ENCODE measurements at places on chromosomes 2 and 18.

DNA sequence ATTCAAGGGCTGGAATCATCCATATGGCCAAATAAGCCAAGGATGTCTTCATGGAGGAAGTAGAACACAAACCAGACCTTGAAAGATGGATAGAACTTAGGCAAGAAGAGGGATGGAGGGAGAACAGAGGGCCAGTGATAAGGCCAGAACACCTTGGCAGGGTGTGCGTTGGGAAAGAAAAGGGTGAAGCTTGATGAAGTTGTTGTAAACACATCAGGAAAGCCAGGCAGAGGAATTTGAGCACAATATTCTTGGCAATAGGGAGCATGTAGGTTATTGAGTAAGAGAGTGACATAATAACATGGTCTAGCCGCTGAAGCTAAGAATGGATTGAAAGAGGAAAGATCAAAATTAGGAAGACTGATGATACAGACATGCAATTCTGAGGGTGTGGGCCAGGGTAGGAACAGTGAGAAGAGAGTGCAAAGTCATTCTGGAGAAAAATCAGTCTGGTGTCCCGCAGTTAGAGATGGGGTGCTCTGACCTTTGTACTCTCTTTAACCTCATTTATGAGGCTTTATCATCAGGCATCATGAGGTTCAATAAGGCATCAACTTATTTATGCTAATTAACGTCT lies 41.0 kb downstream of the SLC14A2 start:
- DNase-seq, result no peak

GRCh38 chr2:209687323-209687969 lies 84.2 kb upstream of the UNC80 start:
- DNase-seq, result no peak

GRCh38 chr2:237154884-237155851 lies 69.5 kb downstream of the COPS8 start:
- no peak for DNase-seq

DNA sequence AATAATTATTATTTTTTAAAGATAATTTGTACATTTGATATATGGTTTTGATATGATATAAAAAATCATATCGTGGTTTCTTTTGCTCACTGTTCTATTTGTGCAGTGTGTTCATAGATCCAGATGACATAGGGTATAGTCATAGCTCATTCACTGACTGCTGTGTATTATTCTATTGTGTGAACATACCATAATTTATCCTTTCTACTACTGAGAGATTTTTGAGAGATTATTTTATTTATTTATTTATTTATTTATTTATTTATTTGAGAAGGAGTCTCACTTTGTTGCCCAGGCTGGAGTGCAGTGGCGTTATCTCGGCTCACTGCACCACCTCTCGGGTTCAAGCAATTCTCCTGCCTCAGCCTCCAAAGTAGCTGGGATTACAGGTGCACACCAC lies 39.0 kb downstream of the FER1L5 start:
- DNase-seq, result no peak

GRCh38 chr18:4353853-4354418 lies 101.2 kb downstream of the DLGAP1 start:
- DNase-seq, result no peak

DNA sequence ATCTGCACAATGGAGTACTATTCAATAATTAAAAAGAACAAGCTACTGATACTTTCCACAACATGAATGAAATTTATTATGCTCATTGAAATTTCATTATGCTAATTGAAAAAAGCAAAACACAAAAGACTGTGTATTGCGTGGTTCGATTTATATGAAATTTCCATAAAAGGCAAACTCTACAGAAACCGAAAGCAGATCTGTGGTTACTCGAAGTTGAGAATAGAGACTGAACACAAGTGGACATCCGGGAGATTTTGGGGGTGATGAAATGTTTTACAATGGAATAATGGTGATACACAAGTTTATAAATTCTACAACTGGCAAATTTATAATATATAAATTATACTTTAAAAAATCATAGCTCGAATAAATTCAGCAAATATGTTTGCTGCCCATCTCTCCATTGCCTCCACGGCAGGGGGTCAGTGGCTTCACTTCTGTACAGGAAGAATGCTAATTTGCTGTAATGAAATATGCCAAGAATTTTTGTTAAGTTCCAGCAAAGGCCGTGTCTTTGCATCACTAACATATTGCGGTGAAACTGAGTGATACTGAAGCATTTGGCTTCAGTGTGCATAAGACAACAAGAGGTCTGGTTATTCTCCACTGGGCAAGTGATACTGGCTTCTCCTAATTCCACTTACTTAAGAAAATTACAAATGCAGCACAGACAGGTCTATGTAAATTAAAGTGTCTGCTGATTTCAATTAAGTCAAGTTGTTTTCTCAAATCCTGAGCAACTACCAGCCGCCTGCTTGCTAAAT lies 96.7 kb downstream of the TMEM163 start:
- no peak for DNase-seq

GRCh38 chr2:42838133-42838532 lies 45.8 kb upstream of the HAAO start:
- DNase-seq, result no peak

GRCh38 chr2:156901373-156902031 lies 356.0 kb upstream of the GALNT5 start:
- DNase-seq, result no peak

GRCh38 chr2:66574701-66575624 lies 140.0 kb downstream of the MEIS1 start:
- no peak for DNase-seq

DNA sequence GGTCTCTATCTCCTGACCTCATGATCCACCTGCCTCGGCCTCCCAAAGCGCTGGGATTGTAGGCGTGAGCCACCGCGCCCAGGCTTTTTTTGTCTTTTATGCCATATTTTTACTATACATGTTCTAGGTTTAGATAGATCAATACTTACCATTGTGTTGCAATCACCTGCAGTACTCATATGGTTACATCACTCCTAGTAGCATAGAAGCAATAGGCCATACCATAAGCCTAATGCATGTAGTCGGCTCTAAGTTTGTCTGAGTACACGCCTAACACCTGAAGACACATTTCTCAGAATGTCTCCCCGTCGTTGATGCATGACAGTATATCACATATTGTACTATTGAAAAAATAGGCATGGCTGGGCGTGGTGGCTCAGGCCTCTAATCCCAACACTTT lies 27.1 kb upstream of the TGIF1 start:
- DNase-seq, result no peak

DNA sequence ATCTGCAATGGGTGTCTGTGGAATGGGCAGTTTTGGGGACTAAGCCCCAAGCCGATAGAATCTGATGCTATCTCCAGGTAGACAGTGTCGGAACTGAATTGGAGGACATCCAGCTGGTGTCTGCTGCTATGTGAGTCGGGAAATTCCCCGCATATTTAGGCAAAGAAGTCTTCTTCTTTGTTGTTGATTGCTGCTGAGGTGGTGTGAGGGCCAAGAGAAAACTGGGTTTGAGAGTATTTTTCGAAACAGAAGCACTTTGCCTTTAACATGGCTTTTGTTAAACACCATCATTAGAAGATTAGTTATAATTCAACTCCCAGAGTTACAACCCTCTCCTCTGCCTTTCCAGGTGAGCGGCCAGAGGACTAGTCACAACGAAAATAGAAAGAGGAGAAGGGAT lies 49.4 kb upstream of the ACTR3 start:
- no peak for DNase-seq

DNA sequence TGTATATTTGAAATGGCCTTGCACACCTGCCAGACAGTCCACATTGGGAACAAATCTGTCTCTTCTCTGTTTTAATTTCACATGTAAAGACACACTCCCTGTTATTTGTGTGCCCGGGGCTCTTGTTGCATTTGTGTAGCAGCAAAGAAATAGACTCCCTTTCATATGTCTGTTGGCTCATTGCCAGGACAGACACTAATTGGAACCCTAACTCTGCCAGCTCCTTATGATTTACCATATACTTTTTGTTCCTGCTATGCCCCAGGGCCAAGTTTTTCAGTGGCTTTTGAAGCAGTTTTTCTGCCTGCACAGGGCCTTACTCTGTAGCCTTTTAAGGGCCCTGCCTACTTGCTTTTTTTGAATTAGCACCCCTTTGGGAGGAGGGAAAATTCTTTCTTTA lies 396.9 kb downstream of the DLGAP1 start:
- no peak for DNase-seq

DNA sequence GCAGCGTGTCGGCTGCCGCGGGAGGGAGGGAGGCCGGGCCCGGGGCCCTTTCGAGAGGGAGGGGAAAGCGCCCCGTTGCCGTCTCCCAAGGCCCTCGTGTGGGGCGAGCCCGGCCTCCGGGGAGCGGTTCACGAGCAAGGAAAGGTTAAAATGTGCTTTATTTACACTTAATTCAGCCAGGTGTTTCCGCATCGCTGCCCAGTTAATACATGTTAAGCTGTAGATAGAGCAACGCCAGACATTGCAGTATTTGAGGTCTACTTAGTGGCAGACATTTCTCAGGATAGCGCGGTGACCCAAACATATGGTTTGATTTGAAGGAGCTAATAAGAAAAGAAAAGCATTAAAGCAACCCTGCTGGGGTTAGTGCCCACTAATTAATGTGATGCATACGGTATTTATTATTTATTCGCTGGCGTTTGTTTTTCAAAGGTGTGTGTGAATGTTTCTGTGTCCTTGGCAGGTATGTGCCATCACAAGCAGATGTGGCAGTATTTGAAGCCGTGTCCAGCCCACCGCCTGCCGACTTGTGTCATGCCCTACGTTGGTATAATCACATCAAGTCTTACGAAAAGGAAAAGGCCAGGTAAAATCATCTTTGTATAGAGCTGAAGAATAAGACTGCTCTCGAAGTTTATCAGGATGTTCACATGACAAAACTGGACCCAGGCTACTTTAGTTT lies 571 bp downstream of the EEF1B2 start:
- DNase-seq, result no peak

GRCh38 chr18:12287131-12287681 lies 20.8 kb upstream of the TUBB6 start:
- DNase-seq, result no peak

- DNase-seq, result no peak
Observed at GRCh38 chr2:233430081-233430480, 75.8 kb downstream of the DGKD start.

DNA sequence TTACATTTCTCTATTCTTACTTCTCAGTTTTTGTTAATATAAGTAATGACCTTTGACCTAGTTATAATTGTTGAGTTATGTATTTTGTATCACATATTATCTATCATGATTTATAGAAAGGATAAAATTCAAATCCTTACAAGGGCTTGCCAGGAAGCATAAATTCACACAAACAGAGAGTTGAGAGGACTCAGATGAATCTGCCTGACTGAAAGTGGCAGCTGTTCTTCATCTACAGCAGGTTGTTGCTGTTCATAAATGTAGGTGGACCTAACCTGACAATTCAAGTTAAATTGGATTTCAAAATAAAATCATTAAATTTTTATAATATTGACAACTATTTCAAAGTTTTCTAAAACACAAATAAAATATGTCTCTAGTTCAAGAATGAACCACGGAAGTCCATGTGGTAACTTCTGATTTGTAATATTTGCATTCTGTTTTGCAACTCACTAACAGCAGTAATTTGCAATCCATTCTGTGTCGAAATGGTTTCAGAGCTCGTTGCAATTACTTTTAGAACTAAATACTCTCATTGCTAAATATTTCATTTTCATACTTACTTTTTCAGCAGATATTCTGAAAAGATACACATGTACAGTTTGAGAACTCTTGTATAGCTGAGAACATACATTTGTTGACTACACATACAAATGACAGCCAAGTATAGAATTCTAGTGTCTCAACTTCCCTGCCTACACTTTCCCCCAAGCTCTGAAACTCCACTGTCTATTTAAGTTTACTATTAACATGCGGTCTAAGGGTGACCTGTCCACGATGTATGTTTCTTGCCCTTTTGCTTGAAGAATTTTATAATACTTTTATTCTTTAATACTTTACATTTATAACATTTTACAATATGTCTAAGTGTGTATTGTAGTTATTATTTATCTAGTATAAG lies 25.7 kb downstream of the SCN7A start:
- DNase-seq, result no peak

- no peak for DNase-seq
Observed at GRCh38 chr2:150555611-150556356, 68.3 kb upstream of the RND3 start.

GRCh38 chr18:12327510-12328178 lies 19.6 kb downstream of the TUBB6 start:
- DNase-seq, result peak; percentile 73

DNA sequence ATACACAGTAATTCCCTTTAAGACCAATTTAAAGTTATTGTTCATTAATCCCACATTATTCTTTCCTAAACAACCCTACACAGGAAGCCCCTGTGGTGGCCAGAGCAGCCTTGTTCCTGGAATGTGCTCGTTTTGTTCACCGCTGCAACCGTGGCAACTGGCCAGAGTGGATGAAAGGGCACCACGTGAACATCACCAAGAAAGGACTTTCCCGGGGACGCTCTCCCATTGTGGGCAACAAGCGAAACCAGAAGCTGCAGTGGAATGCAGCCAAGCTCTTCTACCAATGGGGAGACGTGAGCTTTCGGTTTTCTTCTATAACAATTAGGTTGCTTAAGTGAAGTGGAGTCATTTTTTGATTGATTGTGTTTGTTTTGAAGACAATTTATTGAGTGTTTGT lies 101.0 kb downstream of the UNC80 start:
- DNase-seq, result no peak

DNA sequence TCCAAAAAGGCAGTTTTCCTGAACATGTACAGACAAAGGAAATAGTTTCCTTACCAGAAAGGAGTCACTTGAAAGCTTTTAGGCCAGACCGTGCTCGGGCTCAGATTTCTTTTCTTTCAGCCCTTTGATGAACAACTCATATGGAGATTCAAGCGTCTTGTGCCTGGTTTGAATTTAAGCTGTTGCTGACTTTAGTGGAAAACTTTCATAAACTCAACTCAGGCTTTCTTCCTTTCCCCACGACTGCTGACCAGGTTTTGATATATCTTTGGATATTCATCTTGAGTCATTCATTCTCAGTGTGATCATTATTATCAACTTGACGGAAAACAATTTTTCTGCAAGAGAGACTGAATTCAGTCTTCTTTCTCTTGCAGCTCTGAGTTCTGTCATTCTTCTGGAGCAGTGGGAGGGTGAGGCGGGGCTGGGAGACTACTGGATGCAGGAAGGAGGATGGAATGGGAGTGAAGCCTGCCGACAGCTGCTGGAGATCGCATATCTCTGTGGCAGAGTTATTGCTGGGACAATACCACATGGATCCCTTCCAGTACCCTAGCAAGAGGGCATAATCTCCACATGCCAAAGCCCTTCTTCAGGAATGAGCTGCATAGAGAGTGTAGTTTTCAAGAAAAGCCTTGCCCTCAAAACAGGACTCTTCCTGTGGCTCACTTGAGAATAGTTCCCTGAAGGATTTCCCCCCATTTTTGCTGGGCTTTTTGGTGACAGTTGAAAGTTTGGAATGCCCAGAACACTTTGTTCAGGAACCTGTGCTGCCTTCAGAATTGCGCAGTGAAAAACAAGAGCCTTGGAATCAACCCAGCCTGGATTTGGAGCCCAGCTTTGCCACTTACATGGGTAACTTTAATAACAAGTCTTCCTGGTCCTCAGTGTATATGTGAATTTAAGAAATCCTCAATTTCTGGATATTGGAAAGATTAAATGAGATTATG lies 364.4 kb downstream of the ZNF521 start:
- no peak for DNase-seq

All from activated T-cell treated with anti-CD3 and anti-CD28 coated beads, Interleukin-2, amount 50 U/mL, for 1 hour (primary cell).